GM23248 (cell line): ENCODE measurements at places on chromosomes 5 and 9.

GRCh38 chr5:180642779-180643178 is 6.6 kb downstream of the FLT4 start:
- no peak for DNase-seq

- DNase-seq = no peak
These were observed 73.6 kb upstream of the TGFBR1 start for GRCh38 chr9:99031319-99031718.

GRCh38 chr9:115016344-115016743 is 86.0 kb upstream of the TNFSF8 start:
- no peak for DNase-seq

- DNase-seq = peak; percentile 98
These were observed 12.2 kb downstream of the INVS start for GRCh38 chr9:100111235-100111634.

- DNase-seq = peak; percentile 31
These were observed 20.7 kb upstream of the IL33 start for GRCh38 chr9:6194934-6195333.

DNA sequence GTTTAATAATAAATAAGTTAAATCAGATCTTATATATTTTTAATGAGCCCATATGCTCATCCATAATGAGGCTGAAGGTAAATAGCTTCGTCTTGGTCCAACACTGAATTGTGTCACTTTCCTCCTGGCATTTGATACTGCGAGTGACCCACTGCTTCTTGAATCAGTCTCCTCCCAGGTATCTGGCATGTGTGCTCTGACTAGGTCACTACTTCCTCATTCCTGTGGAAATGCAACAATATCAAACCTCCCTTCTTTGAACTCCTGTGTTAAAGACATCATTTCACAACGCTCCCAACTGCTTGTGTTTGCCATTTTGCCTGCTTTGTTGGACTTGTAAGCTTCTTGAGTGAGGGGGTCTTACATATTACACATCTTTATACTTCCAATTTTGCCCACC is 157.7 kb downstream of the SLC24A2 start:
- DNase-seq = no peak

- no peak for DNase-seq
These were observed 128.8 kb upstream of the RAD23B start for GRCh38 chr9:107154291-107154690.

- DNase-seq = no peak
These were observed 30.4 kb downstream of the SETX start for GRCh38 chr9:132324425-132324824.

DNA sequence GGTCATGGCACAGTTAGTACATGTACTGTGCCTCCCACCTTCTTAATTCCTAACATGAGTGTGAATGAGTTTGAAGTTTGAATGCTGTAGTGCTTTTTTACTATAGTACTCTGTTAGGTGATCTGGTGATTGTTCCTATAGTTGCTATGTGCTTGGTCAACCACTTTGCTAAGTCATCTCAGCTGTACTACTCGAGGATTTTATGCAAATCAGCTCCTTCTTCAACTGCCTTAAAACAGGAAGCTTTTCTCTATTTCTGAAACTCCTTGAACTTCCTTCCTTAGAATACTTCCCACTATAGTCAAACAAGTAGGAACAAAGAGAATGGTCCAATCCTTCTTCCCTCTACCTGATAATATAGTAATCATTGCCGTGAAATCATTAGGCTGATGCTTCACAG is 219.6 kb downstream of the CTNND2 start:
- no peak for DNase-seq

DNA sequence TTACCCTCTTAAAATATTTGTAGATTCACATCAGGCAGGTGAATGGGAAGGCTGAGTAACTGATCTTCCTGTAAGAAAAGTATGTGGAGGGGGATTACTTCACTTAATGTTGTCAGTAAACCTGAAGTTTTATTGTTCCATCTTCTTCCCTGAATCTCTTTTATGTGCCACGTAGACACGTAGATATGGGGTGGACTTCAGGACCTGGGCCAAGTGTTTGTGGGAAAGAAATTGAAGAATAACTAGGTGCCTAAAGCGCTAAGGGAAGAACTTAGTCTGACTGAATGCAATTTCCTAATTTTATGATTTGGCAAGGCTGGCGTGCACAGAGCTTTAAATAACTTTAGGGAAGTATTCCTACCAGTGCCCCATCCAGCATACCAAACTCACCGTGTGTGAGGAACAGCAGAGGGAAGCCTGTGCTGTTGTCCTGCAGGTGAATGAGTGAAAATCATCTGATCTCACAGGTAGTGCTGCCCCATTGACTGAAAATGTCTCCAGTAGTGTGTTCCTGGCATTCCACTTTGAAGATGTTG is 323.4 kb downstream of the KDM4C start:
- DNase-seq = no peak

DNA sequence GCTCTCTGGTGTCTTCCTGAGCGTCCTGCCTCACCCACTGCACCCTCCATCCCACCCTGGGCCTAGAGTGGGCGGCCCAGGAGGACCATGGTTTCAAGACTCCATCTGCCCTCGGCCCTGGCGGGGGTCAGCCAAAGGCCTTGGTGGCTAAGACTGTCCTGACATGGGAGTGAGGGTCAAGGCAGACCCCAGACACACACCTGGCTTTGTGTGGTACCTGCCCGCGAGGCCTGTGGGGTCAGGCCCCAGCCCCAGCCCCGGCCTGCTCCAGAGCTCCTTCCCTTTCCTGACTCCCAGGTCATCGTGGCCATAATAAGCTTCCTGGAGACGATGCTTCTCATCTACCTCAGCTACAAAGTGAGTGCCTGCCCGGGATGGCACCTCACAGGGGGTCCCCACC is 54.6 kb downstream of the KCNT1 start:
- DNase-seq = no peak

GRCh38 chr9:131419026-131419614 is 25.2 kb downstream of the PRRC2B start:
- DNase-seq = peak; percentile 75

GRCh38 chr9:38065369-38066075 is 3.5 kb downstream of the SHB start:
- DNase-seq = no peak

DNA sequence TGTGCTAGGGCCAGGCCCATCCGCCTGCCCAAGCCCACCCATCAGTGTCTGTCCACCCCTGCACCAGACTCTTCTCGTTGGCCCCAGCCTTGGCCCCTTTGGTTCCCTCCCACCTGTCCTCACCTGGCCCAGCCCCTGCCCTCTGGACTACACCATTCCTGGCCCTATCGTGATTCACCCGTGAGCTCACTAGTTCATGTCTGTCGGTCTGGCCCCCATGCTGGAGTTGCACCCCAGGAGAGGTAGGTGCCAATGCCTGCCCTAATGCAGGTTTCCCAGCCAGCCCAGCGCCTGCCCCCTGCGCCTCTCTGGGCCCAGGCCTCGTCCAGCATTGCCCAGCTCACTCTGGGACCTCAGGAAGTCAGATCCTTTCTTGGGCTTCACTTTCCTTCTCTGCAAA is 115.4 kb upstream of the LMX1B start:
- DNase-seq = no peak

DNA sequence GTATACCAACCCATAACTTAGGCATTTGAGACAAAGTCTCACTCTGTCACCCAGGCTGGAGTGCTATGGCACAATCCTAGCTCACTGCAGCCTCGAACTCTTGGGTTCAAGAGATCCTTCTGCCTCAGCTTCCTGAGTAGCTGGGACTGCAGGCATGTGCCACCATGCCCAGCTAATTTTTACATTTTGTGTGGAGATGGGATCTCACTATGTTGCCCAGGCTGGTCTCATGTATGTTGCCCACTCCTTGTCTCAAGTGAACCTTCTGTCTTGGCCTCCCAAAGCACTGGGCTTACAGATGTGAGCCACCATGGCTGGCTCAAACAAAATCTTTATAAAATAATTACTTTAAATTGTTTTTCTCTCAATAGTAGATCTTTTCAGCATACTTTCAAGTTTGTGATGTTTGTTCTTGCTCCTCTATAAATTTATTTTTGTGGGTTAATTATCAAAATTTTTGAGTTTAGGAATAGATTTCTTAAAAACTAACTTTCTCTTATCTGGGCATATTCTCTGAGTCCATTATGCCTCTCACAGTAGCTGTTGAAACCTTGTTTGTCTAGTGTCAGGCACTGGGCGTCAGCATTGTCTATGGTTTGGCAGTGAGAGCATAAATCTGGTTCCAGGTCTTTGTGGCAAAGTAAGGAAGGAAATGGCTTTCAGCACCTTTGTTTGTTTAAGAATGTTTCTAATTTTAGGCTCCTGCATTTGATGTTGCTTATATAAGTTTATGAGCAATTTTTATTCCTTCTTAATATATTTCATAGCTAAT is 38.7 kb downstream of the NLN start:
- peak; percentile 74 for DNase-seq

DNA sequence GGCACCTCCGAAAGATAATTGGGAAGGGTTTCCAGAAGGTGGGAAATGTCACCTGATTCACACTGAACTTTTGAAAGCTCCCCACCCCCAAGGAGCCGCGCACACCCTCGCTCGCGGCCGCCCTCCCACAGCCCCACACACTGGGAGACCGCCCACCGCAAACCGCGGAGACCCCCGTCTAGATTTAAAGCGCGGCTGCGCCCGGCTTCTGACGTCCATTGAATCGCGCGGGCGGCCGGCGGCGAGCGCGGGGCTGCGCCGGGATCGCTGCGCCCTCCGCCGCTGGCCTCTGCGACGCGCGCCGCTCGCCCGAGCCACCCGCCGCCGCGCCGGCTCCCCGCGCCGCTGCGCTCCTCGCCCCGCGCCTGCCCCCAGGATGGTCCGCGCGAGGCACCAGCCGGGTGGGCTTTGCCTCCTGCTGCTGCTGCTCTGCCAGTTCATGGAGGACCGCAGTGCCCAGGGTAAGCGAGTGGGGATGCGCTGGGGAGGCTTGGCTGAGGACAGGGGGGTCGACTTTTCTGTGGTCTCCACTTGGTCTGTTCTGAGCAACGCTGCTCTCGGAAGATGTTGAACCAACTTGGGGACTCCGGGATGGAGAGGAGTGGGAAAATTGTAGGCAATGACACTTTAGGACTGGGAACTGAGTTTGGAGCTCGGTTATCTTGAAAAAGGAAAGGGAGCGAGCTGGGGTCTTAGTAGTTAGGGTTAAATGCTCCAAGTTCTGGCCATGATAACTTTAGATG is at the start of gene FST:
Gene FST (plus strand): TSS at position 214 of the 743 bp plus-strand sequence. CDS start 163 bp downstream, at position 377.
- peak; percentile 77 for DNase-seq

- DNase-seq = no peak
These were observed 194.8 kb upstream of the TRPC7 start for GRCh38 chr5:136560126-136560525.

DNA sequence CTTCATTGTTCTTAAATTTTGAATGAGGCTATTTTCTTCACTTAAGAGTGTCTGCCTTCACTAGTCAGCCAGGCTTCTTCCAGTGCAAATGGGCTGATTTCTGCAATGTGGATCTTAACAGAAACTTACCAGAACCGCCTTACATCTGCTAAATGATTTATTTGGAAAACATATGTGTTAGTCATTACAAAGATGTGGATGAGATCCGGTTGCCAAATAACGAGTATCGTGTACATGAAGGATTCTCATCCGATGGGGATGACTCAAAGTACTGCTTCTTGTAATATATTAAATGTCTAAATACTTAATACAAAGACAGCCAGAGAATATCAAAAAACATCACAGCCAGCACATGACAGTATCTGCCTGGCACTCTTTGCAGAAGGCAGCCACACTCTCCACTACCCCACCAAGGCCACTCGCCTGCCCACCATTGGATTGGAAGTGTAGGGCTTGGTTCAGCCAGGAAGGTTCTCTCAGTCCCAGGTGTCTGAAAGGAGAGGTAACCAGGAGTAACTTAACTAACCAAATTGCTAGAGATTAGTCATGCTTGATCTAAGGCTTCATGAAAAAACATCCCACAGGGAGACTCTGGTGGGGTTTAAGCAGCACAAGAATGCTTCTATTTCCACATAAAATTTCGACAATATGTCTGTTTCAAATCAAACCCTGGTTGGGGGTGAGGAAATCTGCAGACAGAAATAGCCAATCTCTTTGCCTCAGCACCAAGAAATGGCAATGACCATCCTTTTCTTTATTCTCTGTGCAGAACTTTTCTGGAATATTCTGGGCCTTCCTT is 174.8 kb downstream of the GADD45G start:
- DNase-seq = peak; percentile 20

- DNase-seq = no peak
These were observed 254.6 kb upstream of the SLC24A2 start for GRCh38 chr9:20043461-20043860.

- DNase-seq = peak; percentile 88
These were observed 3.2 kb upstream of the ADRA1B start for GRCh38 chr5:159913048-159913447.
